ENCODE measurements at places on chromosomes 4 and X.

GRCh38 chrX:68876731-68877130 lies 47.9 kb downstream of the EFNB1 start:
- no peak for DNase-seq

- no peak for DNase-seq
These were observed 13.5 kb upstream of the MAGEA8 start for GRCh38 chrX:149867488-149867887.

- no peak for DNase-seq
These were observed 942.3 kb upstream of the SLIT2 start for GRCh38 chr4:19309378-19309777.

DNA sequence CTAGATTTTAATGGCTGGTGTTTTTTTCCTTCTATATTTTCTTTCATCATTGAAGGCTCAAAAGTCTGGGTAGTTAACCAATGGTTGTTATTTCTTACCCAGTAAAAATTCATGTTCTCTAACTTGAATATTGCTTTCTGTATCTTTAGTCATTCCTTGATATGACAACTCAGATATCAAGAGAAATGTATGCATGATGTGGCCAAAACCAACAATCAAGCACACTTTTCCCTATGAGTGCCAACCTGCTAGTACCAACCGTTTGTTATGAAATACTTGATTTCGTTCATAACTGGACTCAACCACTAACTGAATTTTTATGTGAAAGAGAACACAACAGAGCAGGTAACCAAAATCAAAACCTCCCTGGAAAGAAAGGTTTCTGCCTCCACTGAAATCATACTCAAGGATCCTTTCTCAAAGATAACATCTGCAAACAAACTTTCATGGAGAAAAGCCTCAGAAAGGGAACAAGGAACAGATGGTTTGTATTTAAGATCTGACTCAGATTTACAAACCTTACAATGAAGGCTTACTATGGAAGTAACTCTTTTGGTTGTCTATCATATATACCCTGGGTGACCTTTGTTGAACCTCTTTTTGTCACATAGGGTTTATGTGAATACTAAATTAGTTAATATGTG lies 8.3 kb upstream of the VEGFC start:
- DNase-seq = no peak

DNA sequence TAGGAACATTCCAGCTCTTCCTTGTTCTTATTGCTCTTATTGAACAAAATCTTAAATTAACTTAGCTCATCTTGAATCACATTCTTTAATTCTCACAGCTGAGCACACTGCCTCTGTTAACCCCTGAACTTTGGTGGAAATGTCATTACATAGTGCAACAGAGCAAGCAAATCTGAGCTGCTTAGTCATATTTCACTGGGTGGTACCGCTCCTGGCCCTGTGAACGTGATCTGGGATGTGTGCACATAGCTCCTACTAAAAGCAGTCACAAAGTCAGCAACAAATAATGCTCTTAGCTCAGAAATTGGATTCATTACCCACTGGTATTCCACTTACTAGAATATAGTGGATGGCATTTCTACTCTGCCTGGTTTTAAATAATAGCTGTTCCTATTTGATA lies 27.9 kb downstream of the ARHGEF6 start:
- no peak for DNase-seq

DNA sequence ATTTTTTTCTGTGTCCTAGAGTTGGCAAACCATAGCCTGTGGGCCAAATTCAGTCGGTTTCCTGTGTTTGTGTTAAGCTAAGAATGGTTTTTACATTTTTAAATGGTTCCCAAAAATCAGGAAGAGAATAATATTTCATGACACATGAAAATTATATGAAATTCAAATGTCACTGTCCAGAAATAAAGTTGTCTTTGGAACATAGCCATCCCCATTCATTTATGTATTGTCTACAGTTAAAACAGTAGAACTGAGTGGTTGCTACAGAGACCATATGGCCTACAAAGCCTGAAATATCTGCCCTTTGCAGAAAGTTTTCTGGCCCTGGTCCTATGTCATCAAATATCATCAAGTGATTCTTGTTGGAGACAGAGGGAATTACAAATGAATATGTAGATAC lies 15.5 kb downstream of the FRMPD4 start:
- no peak for DNase-seq

DNA sequence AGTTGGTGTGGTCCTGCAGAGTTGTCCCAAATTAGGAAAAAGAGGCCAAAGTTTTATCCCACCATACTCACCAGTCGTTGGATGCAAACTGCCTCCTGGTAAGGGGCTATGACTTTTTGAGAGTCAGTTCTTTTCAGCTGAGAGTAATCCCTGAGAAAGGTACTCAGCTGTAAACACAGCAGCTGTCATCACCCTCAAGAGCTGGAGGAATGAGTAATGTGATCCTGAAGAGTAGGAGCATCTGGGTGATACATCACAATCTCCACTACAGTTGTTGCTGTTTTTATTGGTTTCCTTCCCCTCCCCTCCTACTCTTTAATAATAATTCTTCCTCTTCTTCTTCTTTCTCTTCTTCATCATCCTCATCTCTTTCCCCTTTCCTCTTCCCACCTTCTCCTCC lies 5.7 kb downstream of the MAGEE1 start:
- DNase-seq = no peak

DNA sequence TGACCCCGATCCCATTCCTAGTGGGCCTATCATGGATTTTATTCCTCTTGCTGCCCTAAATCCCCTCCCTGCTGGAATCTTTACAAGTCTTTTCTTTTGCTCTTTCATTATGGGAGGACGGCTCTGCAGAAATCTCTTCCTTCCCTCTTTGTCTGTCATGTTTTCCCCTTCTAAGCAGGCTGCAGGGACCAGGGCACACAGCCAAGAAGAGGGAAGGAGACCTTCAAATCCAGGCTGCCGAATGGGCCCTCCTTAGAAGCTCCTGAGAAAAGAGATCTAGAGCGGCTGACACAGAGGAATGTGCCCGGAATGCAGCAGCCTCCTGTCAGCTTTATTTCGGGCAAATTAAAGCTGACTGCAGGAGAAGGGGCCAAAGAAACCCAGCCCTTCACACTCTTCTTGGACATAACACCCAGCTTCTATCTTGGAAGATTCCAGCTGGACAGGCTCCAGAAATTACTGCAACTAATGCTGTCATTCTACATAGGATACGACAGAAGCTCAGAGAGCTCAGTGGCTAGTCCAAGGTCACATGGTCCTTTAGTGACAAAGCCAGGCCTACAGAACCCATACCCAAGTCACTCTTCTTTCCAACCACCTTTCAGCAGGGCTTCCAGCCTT lies 187.8 kb upstream of the NHS start:
- DNase-seq = no peak

DNA sequence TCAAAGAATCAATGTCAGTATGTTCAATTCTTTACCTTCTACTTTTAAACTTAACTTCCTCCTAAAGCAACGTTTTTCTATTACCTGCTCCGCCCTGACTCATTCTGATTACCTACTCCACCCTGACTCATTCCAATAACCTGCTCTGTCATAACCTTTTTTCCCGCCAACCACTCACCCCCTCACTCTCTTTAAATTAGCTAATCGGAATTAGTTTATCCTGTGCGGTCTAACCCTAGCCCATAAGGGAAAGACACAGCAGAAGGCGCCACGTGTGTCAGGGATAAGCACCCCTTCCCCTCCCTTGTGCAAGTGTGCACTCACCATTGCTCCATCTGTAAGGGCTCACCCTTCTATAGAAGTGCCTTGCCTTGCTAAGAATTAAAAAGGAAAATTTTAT lies 64.4 kb downstream of the EIF4E start:
- no peak for DNase-seq

Measured in stimulated activated CD8-positive, alpha-beta memory T cell treated with anti-CD3 and anti-CD28 coated beads, Interleukin-4, amount 100 ng/mL, for 4 hours (primary cell).